ENCODE measurements at places on chromosomes 12 and 14. TPM values are rescaled to one million over a fixed set of nuclear protein-coding genes. Genes with fewer than 3 reads are reported as not detected.

DNA sequence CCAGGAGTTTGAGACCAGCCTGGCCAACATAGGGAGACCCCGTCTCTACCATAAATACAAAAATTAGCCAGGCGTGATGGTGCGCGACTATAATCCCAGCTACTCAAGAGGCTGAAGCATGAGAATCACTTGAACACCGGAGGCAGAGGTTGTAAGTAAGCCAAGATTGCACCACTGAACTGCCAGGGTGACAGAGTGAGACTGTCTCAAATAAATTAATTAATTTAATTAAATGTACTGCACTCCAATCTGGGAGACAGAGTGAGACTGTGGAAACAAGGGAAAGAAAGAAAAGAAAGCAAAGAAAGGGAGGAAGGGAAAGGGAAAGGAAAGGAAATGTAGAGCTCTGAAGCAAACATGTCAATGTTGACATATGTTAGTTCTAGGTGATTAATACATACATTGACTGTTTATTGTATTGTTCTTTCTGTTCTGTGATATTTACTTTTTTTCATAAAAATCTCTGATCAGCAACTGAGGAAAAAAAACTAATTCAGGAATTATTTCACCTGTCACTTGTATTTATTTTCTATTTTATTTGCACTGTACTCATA, 99.6 kb downstream of the DENND5B start:
- DNase-seq = no peak

- DNase-seq = no peak
Measured at GRCh38 chr12:76990716-76991115, 74.7 kb downstream of the E2F7 start.

Gene C14orf39
- 0.16 TPM for polyA plus RNA-seq

Gene SLC7A7
- 7.5 TPM for polyA plus RNA-seq
